ENCODE measurements at places on chromosomes 6 and 20.

DNA sequence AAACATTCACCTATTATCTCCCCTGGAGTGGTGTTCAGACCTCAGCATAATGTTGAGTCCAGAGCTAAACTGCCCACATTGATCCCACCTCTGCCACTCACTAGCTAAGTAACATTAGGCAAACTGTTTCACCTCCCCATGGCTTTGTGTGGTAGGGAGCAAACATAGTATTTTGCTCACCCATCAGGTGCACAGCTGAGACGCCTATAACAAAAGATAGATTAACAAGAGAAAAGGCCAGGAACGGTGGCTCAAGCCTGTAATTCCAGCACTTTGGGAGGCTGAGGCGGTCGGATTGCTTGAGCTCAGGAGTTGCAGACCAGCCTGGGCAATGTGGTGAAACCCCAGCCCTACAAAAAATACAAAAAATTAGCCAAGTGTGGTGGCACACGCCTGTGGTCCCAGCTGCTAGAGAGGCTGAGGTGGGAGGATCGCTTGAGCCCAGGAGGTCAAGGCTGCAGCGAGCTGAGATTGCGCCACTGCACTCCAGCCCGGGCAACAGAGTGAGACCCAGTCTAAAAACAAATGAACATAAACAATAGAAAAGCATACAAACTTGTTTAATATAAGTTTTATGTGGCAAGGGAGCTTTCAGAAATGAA, 91.6 kb downstream of the MAP3K7 start:
- no peak for DNase-seq

DNA sequence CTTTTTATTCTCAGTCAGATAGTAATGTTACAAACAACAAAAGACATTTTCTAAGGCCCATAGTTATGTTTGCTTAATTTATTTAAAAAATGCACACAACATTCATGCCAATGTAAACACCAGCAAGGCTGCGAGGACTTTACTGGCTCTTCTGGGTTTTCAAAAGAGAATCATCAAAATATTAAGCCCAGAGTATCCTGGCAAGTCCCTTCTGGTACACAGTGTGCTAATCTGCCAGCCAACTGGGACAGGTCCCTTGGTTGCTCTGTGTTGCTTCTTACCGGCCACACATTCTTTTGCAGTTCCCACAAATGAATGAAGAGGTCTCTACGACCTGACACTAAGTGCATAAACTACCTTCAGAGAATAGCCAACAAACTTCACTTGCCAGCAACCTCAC, 42.6 kb upstream of the SPDEF start:
- no peak for DNase-seq

- no peak for DNase-seq
These were observed 409.6 kb downstream of the MAFB start for GRCh38 chr20:40279390-40279789.

DNA sequence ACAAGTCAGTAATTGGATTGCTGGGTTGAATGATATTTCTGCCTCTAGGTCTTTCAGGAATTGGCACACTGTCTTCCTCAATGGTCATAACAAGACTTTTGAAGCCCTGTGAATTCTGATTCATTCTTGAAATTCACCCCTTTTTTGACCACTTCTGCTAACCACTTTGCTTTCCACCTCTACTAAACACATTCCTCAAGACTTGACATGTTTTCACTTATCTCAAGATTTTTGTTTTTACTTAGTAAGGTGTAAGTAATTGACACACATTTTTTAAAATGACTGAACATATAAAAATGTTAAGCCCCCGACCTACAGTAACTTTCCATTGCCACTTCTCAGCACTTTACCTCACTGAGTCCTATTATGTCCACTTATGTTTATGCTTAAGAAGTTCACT, 239.1 kb downstream of the GRM1 start:
- no peak for DNase-seq

DNA sequence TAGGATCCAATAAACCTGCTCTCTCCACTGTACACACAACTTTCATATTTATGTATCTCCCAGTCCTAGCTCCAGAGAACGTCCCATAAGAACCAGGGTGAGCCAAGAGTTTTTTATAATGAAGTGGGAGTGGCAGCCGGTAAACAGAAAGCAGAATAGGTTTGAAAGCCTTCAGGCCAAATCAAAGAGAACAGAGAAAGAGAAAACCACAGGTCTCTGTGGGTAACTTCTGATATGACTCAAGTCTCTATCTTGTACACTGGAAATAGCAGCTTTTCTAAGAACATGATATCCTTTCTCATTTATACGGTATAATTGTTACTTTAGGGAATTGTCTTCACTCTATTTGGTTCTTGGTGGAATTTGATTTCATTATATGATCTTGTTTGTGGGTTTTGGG, 273.6 kb downstream of the PACRG start:
- no peak for DNase-seq

- DNase-seq: no peak
These were observed 59.0 kb upstream of the QKI start for GRCh38 chr6:163355426-163355991.

GRCh38 chr20:49980140-49981008, 2.4 kb upstream of the SNAI1 start:
- no peak for DNase-seq

DNA sequence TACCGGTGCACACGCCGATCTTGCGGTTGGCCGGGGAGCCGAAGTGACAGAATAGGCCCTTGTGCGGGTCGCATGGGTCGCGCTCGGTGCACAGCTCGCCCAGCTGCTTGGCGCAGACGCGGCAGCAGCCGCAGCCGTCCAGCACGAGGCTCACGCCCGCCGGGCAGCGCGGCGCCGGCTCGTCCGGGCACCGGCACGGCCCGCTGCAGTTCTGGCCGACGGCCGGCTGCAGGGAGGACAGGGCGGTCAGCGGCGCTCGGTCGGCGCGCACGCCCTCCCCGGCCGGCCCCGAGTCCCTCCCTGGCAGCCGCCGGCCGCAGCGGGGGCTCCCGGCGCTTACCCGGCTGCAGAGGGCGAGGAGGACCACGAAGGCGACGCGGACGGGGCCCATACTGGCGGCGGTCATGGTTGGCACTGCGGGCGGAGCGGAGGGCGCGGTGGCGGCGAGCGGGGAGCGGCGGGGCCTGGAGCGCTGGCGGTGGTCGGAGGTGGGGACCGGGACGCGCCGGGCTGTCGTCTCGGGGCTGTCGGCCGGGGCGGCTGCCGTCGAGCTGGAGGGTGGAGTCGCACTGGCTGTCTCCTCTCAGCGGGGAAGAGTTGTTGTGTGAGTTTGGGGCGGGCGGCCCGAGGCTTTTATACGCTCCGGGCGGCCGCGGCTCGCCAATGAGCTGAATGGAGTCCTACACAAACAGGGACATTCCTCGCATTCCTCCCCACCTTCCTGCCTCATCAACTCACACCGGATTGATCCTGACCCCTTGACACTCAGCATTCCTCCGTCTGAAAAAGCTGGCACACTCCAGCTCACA, at the start of gene CCN2:
TSS of gene CCN2 (minus strand) at position 606 of the 809 bp plus-strand sequence. CDS start at position 406, 200 bp downstream.
- DNase-seq: peak; percentile 39

- DNase-seq: no peak
These were observed 157.0 kb downstream of the UBE3D start for GRCh38 chr6:82908661-82909060.

DNA sequence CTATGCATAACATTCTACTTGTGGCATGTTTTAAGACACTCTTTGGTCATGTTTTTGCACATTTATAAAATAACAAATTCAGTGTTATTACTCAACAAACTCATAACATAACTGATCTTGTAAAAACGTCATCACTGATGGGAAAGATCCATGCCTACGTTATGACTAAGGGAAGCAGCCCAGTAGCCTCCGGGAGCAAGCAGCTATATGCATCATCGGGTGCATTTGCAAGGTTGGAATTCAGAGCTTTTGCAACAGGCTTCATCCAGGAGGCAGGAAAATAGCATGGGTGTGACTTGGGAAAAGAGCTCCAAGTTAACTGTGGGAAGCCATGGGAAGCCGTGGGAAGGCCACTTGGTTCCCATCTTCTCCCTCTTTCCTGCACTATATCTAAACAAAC, 271.6 kb upstream of the SGK1 start:
- DNase-seq: peak; percentile 13

- DNase-seq: no peak
These were observed 31.4 kb upstream of the FBXO9 start for GRCh38 chr6:53033764-53034163.

DNA sequence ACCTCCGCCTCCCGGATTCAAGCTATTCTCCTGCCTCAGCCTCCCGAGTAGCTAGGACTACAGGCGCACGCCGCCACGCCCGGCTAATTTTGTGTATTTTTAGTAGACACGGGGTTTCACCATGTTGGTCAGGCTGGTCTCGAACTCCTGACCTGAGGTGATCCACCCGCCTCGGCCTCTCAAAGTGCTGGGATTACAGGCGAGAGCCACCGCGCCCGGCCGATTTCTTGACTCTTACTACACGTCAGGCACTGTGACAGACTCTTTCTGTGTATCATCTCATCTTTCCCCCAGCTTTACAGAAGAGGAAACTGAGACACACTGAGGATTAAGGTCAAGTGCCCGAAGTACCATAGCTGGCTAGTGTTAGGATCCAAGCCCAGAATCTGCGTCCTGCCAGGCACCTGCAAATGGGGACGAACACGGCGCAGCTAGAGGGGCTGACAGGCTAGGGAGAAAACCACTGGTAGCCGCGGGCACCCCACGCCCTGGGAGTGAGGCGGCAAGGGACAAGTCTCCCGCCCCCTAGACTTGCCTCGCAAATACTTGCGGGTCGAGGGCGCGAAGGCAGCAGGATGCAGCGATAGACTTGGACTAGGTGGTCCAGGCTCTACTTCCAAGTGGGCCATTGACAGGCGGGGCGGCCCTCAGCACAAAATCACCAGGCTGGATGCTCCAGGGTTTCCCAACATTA, 1.1 kb upstream of the TAF8 start:
- no peak for DNase-seq

DNA sequence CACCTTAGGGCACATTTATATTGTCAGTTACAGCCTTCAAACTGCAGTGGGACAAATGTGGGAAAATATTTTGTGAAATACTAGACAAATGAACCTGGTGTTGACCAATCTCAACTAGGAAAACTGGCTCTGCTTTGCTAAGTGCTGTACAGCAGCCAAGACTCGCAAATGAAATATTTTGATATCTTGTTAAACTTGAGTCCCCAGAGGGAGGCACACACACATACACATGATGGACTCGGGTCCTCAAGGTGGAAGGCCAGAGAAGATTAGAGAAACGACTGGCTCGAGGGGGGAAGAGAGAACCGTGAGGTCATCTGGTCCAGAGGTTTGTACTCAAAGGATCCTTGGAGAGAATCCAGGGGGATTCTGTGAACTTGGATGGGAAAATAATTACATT, 67.3 kb upstream of the JAG1 start:
- no peak for DNase-seq

DNA sequence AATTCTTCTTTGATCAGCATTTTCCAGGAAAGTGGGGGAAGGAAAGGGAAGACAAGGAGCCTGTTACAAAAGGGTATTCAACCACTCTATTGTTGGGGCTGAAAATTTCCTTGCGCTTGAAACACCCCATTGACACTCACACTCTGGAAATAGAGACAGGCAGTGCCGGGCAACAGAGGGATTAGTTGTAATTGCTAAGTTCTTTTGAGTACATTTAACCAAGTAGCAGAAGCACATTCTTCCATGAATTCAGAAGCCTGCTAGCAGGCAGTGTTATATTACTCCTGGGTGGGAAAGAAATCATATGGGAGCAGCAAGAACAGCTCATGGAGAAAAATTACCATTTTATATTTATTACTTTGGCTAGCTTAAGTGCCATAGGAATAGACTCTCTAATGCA, 745.5 kb downstream of the C6orf118 start:
- DNase-seq: no peak

GRCh38 chr6:128131566-128131965, 230.7 kb upstream of the THEMIS start:
- DNase-seq: no peak

DNA sequence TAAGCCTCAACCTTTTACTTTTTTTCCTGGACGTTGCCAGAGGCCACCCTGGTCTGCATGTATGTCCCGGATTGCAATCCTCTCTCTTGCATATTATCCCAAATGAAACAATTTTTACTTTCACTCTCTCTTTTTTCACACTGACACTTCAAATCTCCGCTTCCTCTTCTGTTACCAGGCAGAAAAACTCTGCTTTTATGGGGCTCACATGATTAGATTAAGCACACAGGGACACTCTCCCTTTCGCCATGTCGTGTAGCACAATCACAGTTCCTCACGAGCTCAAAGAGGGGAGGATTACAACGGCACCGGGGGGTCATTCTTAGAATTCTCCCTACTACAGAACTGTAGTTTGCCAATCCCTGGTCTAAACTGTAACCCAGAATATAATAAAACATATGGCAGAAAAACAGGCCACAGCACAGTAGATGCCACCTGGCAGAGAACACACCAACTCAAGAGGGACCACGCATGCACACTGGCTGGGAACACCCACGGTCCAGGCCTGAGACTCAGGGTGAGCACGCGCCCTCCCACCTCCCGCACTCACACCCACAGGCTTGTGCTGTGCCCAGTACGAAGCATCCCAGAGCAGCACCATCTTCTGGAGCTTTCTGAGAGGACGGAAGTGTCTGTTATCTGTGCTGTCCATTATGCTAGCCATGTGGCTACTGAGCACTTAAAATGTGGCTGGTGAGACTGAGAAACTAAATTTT, 288.7 kb downstream of the KIF16B start:
- no peak for DNase-seq

- no peak for DNase-seq
These were observed 6.8 kb downstream of the C6orf52 start for GRCh38 chr6:10687582-10687981.

- DNase-seq: peak; percentile 60
These were observed 22.9 kb downstream of the SAYSD1 start for GRCh38 chr6:39092124-39092523.

GRCh38 chr6:163383912-163384311, 30.6 kb upstream of the QKI start:
- no peak for DNase-seq

GRCh38 chr6:70763754-70764510, 96.2 kb downstream of the SMAP1 start:
- no peak for DNase-seq

GRCh38 chr6:93183531-93183972, 235.8 kb downstream of the EPHA7 start:
- no peak for DNase-seq

DNA sequence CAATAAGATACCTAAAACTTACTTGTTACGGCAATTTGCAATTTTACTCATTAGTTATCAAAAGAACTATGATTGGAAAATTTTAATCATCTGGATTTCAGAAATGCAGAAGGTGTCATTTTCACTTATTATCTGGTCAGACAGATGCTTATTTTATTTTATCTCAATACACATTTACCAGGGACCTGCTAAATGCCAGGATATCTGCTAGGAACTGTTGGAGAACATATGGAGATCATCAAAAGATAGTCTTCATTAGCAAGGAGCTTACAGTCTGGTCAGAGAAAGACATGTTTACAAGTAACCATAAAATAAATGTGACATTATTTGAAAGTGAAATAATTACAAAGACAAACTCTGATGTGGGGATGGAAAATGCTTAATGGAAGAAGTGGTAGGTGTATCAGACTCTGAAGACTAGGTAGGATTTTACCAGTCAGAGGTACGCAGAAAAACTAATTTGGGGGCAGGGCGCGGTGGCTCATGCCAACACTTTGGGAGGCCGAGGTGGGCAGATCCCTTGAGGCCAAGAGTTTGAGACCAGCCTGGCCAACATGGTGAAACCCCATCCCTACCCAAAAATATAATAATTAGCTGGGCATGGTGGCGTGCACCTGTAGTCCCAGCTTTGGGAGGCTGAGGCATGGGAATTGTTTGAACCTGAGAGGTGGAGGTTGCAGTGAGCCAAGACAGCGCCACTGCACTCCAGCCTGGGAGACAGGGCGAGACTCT, 137.8 kb downstream of the MYB start:
- DNase-seq: no peak
